ENCODE measurements at places on chromosomes 6 and 20.
A peak's percentile ranks its signal among the peaks of the same experiment; 100 is the strongest.

GRCh38 chr6:154721460-154721859 is 11.8 kb upstream of the SCAF8 start:
- DNase-seq, result peak; percentile 23

DNA sequence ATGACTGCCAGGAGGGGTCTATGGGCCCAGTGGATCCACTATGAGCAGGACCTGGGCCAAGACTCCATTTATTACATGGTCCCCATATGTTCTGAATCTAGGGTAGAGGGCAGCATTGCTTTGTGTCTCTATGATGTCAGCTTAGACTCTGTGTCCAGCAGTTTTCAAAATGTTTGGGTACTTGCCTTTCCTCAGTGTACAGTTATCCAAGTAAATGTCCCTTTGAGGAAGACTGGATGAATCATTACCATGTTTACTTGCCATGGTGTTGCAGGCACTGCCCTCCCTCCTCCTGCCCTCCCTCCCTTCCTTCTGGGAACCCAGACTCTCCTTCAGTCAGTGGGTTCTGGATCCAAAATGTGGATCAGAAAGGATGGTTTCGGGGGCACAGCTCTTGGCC is 108.6 kb downstream of the NRN1 start:
- DNase-seq, result peak; percentile 14

DNA sequence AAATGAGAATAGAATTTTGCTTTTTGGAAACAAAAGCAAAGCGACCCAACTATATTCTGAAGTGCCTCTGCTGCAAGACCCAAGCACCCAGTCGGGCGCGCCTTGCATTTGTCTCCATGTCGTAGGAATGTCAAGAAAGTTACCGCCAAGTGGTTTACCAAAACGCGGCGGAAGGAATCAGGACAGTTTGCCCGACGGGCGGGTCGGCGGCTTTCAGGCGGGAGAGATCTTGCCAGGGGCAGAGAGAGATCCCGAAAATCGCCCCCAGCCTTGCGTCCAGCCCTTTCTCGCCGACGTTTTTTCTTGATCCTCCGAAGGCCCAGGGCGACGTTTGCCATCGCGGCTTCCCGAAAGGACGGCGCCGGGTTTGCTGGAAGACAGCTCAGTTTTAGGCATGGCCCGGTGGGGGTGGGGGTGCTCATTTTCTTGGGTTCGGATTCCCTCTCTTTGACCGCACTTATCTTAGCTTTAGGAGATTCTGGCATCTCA is 4.0 kb upstream of the LIN28B start:
- no peak for DNase-seq

DNA sequence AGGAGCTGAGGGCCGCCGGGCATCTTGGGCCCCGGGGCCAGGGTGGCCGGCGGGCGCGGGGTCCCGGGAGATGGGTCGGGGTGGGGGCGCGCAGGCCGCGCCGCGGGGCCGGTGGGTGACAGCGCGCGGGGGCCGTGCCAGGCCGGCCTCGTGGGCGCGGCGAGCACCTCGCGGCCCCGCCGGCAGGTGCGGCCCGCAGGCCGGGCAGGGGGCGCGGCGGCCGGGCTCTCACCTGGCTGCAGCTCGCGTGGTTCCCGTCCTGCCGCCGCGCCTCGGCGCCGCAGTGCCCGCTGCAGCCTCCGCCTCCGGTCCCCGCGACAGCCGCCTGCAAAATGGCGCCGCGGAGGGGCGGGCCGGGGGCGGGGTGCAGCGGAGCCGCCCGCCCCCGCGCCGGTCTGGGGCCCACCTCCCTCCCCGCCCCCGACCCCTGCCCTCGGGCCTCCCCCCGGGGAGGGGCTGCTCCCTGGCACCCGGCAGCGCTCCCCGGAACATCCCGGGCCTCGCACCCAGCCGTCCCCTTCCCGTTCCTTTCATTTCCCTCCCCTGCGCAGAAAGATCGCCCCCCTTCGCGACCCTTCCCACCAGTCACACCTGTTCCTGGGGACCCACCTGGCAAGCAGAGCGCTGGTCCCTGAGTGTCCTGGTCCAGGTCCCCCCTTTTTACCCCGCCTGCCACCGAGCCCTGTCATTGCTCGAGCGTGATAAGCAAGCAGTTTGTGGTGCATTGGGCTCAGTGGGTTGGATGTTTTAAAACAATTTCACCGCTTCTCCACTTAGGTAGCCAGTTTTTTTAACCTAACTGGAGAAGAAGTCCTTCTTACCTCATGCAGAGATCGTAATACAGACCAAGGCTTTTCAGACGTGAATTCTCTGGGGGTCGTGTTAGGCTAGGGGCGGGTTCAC is at the start of gene SLC23A2:
SLC23A2 (minus strand) TSS at position 337 of the 903 bp plus-strand sequence. CDS start 68,948 bp downstream, outside the sequence.
- DNase-seq, result peak; percentile 5

GRCh38 chr6:11902527-11902926 is 109.6 kb upstream of the HIVEP1 start:
- no peak for DNase-seq

DNA sequence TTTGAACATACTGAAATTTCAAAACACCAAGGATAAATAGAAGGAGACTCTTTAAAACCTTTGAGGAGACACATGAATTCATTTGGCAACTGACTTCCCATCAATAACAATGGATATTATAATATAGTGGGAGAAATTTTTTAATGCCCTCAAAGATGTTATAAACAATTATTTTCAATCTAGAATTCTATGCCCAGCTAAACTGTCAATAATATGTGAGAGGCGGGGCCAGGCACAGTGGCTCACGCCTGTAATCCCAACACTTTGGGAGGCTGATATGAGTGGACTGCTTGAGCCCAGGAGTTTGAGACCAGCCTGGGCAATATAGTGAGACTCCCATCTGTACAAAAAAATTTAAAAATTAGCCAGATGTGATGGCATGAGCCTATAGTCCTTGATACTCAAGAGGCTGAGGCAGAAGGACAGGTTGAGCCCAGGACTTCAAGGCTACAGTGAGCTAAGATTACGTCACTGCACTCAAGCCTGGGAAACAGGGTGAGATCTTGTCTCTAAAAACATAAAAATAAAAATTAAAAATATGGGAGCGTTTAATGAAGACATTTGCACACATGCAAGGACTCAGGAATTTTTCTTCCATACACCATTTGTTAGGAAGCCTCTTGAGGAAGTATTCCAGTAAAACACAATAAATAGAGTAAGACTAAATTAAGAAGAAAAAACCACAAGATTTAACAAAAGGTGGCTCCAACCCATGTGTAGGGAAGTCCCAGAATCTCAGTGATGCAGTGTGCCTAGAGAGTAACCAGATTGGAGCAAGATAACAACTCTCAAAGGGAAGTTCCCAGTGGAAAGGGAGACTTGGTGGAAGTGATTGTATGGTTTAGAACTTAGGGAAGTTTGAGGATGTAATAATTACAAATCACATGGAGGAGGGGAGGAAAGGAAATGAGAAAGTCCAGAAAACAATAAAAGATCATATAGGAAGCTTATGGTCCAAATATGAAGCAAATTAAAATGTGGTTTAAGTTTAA is 26.3 kb upstream of the ETV7 start:
- DNase-seq, result no peak

GRCh38 chr20:10216146-10216791 is 2.4 kb upstream of the SNAP25 start:
- DNase-seq, result no peak

DNA sequence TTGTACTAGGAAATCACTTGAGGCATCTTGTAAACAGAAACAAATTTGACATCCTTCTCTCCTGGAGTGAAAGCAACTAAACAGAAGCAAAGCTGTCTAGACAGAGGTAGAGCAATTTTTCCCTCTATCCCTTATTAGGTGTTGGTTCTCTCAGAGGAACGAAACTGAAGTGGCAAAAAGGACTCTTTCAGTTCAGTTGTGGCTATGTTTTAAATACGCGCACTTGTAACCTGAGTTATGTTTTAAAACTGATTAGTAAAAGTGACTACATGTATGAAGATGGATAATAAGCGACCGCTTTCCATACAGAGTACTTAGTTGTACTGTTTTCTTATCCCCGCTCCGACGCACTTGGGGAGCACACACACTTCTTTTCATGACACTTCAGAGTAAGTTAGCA is 551.0 kb downstream of the PHF3 start:
- DNase-seq, result no peak

GRCh38 chr6:38528196-38528965 is 111.3 kb downstream of the BTBD9 start:
- DNase-seq, result no peak

DNA sequence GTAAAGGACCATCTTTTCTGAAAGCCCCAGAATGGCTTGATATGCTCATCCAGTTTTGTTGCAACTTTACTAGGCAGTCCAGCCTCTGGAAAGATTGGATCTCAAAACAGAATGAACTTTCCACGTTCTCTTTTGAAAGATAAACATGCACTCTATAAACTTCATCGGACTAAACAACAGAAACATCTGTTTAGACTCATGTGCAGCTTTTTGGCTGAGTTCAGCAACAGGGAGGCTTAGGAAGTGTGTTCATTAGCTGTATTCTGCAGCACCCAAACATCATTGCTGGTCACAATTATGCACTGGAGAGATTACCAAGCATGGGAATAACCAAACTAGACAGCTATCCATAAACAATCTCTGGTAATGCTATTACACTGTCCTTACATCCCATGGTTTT is 180.5 kb downstream of the TENT5A start:
- no peak for DNase-seq

DNA sequence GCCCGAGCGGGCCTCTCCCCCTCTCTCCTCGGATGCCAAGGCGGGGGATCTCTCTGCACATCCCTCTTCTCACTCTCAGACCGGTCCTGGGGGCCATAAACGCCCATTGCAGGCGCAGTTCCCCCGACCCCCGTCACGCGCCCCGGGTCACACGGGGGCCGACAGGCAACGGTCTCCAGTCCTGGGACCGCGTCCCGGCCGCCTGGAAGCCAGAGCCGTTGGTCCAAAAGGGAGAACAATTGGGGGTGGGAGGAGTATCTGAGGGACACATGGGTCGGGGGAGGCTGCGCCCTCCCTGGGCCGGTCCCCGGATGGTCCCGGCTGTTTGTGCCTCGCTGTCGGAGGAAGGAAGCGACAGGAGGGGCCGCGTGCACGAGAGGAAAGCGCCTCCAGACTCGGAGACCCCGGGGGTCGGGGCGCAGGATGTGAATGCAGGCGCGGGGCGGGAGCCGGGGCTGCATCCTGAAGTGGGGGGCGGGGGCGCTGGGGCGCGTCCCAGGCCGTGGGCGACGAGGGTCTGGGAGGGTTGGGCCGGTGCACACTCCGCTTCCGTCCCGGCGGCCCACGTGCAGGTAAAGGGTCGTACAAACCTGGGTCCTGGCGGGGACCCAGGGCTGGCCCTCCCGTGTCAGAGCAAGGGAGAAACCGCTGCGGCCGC is 903 bp downstream of the SLC4A11 start:
- no peak for DNase-seq

DNA sequence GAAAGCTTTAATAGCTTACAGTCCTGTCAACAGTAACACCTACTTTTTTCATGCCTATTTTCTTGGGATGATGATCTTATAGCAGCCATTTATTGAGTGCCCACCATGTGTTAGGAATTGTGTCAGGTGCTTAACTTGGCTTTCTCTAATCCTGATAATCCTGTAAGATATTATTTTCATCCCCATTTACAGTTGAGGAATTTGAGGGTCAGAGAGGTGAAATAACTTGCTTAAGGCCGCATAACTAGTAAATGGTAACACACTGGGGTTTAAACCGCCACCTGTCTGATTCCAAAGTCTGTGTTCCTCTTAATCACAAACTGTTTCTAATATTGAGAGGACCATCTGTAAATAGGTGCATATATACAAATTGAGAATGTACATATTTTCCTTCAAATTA is 55.5 kb downstream of the NCOA3 start:
- no peak for DNase-seq

- no peak for DNase-seq
Measured at GRCh38 chr6:126531286-126531685, 191.4 kb downstream of the CENPW start.

DNA sequence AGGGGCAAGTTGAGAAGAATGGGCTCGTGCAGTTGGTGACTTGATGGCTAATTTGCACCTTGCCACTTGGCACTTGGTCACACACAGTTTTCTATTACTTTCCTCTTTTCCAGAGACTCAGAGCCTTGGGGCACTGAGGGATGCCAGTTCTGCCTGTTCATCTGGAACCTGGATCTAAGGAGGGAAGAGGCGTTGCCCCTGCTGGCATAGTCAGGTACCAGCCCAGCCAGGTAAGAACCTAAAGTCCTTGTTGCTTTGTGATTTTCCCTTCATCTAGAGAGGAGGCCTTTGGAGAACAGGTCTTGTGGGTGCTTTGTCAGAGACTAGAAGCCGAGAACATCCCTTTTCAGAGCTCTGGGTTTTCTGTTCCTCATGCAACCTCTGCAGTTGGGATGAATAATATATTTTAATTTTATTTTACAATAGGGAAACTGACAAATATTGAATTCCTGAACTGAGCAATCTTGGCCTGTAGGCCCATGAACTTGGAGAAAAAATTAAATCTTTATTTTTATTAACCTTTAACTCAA is 11.4 kb downstream of the SYTL3 start:
- no peak for DNase-seq

DNA sequence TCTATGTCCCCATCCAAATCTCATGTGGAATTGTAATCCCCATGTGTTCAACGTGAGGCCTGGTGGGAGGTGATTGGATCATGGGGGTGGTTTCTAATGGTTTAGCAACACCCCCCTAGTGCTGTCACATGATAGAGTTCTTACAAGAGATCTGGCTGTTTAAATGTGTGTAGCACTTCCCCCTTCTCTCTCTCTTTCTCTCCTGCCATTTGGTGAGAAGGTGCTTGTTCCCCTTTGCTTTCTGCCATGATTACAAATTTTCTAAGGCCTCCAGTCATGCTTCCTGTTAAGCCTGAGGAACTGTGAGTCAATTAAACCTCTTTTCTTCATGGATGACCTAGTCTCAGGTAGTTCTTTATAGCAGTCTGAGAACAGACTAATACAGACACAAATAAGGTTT is 165.4 kb downstream of the OGFRL1 start:
- DNase-seq, result no peak

- no peak for DNase-seq
Measured at GRCh38 chr6:38610050-38610625, 29.6 kb downstream of the BTBD9 start.

GRCh38 chr6:6815732-6816131 is 227.2 kb downstream of the LY86 start:
- DNase-seq, result no peak

GRCh38 chr6:75167851-75168250 is 38.0 kb downstream of the COL12A1 start:
- DNase-seq, result no peak

DNA sequence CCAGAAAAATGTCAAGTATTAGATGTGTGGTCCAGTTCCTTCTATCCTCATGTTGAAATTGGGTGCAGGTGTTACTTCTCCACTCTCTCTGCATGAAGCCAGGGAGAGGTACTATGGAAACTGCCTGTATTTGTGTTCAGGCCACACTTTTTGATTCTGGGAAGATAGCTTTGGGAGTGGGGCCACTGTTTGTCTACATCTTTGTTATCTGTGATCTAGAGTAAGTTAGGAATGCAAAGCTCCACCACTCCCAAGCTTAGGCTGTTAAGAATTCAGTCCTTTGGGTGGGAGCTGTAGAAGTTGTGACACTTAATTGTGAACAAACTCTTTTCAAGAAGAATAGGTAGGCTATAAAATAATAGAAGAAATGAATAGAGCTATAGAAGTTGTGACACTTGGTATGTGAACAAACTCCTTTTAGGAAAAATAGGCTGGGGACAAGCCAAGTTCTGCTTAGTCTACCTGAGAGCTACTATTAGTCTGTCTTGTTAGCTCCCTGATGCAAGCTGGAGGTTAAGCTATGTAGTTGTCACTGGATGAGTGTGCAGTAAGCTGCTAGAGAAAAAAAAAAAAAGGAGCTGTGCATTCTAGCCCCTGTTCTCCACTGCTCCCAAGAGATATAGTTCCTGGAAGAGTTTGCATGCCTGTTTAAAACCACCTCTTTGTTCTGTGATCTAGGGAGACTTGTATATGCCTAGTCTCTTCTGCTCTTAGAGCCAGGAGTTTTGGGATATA is 7.1 kb upstream of the GFRAL start:
- DNase-seq, result no peak
